Activated CD8-positive, alpha-beta memory T cell treated with anti-CD3 and anti-CD28 coated beads, Interleukin-2, amount 50 U/mL, for 48 hours (primary cell): ENCODE measurements at places on chromosomes 6 and 20.

DNA sequence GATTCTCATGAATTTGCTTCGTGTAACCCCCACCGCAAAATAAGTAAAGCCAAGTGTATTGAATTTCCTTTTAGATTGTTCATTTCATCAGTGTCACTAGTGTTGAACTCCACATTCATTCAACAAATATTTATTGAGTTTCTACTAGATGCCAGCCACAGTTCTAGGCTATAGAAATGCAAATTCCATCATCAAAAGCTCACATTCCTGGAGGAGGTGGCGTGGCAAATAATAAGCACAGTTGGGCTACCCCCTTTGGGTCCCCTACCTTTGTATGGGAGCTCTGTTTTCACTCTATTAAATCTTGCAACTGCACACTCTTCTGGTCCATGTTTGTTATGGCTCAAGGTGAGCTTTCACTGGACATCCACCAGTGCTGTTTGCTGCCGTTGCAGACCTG, 12.7 kb upstream of the ME1 start:
- DNase-seq: no peak

DNA sequence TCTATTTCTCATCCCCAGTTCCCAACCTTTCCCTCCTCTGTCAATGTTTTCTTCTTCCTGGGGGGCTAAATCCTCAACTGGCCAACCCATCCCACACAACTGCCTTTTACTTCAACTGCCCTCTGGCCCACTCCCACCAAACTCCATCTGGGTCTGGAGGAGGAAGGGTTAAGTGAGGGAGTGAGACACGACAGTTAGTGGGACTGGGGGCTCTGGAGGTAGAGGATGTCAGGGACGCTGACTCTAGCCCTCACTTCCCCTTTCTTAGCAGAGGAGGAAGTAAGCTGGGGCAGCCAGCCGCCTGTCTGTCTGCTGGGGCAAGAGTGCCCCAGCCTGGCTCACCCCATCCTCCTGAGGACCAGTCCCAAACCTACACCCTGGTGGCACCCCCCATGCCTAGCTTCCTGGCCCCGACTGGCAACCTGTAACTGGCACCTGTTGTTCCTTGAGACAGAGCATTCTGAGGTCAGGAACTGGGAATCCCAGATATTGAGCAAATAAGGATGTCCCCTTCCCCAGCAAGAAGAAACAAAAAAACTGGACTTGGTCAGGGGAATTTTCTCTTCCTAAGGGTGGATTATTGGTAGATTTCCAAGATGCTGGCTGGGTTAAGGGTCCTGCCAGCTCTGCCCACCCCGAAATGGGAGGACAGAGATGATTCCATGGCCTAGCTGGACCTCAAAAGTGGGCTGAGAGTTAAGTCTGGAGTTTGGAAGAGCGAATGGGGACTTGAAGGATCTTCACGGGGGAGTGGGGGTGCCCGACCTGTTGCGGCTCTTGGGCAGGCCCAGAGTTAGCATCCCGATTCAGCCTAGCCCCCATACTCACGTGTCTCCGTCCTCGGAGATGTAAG, 971 bp downstream of the NFKBIE start:
- peak; percentile 68 for DNase-seq

DNA sequence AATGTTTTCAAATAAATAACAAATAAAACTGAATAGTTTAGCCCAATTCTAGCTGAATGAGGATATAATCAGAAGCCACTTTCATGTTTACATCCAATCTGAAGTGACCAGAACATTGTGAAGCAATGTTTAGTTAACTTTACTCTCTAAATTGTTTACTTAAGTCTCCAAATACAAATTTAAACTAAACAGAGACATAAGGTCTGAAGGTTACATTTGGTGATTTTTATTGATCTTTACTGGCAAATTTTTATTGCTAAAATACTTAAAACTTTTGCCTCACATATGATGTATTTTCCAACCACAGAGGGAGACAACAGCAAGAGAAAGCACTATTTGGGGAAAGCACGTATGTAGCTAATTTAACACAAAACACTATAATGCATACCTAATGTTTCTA, 106.8 kb upstream of the THEMIS start:
- DNase-seq: no peak

GRCh38 chr20:31906001-31906400, 35.6 kb downstream of the TTLL9 start:
- DNase-seq: no peak

- DNase-seq: no peak
Measured at GRCh38 chr6:113380591-113380990, 476.6 kb upstream of the MARCKS start.

- DNase-seq: no peak
Measured at GRCh38 chr6:119986934-119987549, 637.5 kb upstream of the MAN1A1 start.

DNA sequence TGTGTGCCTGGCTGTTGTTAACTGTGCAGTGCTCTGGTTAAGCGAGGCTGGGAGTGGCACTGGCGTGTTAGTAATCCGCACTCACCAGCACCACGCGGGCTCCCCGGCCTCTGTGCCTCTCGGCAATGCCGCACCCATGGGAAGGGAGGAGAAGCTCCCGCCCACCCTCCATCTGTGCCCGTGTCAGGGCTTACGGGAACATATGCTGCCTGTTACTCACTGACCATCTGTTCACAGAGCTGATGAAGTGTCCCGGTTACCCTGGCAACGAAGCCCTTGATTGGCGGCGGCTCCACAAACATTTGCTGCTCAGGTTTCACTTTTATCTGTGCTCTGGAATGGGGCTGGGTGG, 114.7 kb downstream of the PSMB1 start:
- DNase-seq: peak; percentile 76

- no peak for DNase-seq
Measured at GRCh38 chr6:98094696-98095095, 739.7 kb upstream of the POU3F2 start.

DNA sequence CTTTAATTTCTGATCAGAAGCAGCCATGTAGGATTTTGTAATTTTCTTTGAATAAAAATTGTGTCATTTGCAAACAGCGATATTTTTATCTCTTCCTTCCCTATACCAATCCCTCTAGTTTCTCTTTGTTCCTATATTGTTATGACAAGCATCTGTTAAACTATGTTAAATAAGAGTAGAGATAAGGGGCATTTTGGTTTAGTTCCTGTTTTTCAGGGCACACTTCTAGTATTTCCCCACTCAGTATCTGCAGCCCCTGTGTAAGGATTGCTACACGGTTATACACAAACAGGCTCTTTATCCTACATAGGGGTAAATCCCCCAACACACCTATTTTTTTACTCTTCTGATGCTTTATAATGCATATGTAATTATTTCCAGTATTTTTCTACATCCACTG, 42.1 kb downstream of the TRERF1 start:
- no peak for DNase-seq

GRCh38 chr6:132817554-132818403, 3.4 kb downstream of the RPS12 start:
- DNase-seq: peak; percentile 63

DNA sequence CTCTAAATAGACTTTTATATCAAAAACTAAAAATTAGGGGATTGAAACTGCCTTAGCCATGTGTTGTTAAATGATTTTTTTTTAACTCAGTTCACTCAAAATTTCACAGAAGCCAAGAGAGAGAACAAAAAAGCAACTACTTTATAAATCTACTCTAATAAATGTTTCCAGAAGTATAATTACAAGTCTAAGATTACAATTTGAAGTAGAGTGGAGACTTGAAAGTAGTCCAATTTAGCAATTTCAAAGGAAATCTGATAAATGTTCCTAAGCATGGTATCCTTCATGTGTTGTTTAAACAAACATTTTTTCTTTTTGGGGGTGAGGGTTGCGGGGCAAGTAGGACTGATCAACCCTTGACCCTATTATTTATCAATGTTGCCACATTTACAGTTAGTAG, 72.6 kb downstream of the PHIP start:
- DNase-seq: no peak

GRCh38 chr6:142763205-142763604, 181.8 kb downstream of the HIVEP2 start:
- DNase-seq: no peak
